ENCODE measurements at places on chromosomes 12 and 14. TPM values are rescaled to one million over a fixed set of nuclear protein-coding genes. Genes with fewer than 3 reads are reported as not detected.

Gene MYRFL
- not detected for total RNA-seq

Gene FZD10
- not detected for total RNA-seq

Gene TRIM9
- 0.50 TPM for total RNA-seq

DNA sequence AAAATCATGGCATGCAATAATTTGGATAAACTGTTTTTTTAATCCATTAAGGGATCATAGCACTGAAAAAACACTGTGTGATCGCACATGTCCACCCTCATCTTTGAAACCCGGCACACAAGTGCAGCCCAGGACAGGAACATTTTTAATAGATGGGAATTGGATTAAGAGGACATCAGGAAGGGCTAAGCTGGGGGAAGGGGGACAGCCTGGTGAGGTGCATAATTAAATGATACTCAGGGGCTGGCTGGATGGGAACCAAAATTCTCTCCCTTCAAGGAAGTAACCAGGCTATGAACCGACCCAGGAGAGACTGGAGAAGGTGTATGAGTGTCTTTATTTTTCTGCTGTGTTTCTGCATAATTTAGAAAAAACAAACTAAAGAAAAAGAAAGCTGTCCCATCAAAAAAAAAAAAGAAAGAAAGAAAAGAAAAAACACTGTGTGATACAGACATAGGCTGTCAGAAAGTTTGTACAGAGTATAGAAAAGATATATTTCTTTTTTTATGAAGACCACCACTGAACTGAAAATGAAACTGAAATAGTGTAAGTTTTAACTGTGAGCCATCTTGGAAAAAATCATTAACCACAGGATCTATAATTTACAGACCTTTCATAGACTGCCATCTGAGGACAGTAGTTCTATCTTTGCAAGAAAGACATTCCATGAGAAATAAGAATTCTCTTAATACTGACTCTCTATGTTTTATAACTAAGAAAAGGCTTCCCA, 75.1 kb upstream of the SLC38A4 start:
- DNase-seq = no peak

Gene EXOC3L4
- total RNA-seq = 0.26 TPM

- DNase-seq = no peak
Observed at GRCh38 chr14:71399057-71399487, 491.8 kb downstream of the PCNX1 start.

DNA sequence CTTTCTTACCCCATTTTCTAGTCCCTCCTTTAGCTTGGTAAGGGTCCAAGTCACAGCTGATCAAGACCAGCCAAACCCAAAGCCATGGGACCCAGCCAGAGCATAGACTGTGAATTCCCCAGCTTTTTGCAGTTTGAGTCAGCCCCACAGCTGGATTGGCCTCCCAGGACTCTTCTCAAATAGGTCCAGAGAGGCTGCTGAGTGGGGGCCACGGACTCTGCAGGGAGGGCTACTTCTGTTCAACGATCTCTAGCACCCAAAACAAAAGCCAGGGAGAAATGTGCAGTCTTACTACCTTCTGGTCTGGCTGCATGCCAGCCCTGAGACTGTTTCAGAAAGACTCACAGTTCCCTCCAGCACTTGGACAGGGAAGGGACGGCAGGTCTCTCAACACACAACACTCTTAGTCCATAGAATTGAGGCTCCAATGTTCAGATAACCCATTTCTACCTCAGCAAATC, 1.6 kb downstream of the VDR start:
- peak; percentile 89 for DNase-seq

DNA sequence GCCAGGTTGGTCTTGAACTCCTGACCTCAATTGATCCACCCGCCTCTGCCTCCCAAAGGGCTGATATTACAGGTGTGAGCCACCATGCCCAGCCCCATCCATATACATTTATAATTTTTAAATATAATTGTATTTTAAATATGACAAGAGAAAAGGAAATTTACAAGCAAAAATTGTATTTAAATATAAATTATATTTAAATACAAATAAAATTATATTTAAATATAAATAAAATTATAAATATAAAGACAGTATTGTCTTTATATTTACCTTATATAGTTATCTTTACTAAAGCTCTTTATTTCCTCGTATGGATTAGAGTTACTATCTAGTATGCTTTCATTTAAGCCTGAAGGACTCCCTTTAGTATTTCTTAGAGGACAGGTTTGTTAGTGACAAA, 11.9 kb upstream of the ATF7 start:
- no peak for DNase-seq

GRCh38 chr12:5773550-5773949, 171.5 kb downstream of the ANO2 start:
- no peak for DNase-seq

DNA sequence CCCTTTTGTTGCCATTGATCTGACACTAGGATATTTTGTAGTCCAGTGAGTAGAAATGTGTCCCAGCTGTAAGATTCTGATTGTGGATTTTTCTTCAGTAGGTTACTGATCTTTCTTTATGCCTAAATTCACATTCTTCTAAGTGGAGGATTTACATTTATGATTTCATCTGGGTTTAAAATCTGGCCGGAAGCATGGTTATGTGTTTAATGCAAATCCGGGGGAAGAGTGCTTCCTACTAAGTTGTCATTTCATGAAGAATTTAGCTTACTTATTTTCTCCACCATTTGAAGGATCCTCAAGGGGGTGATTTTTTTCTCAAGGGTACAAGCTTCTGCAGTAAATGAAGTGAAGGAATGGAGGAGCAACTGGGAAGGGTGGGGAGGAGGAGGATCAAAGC, 96.7 kb downstream of the TMTC2 start:
- DNase-seq = no peak

Data from fibroblast of lung (primary cell).